ENCODE measurements at places on chromosomes 3 and 15.

DNA sequence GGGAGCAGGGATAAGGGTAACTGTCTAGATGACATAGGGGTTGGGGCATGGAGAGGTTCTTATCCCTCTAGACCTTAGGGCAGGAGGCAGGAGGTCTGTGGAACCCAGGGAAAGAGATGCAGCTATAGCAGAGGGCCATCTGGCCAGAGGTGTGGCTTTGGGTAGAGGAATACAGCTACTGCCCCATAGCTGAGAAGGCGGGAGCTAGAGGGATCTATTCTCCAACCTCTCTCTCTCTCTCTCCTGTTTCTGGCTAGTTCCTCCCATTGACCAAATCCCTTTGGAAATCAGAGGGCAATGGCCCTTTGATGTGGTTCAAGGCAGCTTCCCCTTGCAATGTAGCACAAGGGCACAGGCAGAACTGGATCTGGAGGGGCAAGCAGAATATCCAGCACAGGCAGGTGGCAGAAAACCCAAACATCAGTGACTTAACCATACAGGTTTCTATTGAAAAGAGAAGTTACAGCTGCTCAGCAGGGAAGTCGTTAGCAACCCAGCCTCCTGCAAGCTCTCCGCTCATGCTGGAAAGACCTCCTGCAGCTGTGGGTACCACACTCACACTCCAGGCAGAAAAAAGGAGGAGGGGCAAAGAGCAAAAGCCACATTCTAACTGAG, 22.3 kb upstream of the LMOD3 start:
- DNase-seq: no peak

GRCh38 chr15:68305420-68305871, 27.9 kb downstream of the FEM1B start:
- no peak for DNase-seq

- DNase-seq: no peak
Observed at GRCh38 chr15:83061680-83062079, 5.4 kb downstream of the BTBD1 start.

- no peak for DNase-seq
Observed at GRCh38 chr15:59349680-59350420, 22.8 kb downstream of the MYO1E start.

DNA sequence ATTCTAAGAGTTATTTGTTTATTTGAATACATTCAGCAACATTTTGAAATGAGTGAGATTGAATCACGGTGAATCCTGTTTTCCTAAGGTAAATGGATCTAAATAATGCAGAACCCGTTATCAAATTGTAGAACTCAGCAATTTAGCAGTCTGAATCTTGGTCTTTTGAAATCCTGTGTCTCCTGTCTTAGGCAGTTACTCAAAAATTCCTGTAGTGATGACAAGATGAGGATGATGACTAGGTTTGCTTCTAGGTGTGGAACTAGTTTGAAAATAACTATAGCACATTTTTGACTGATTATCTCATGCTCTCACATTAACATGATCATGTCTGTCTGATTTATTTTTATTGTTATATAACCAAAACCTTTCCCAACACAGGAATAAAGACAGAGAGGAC, 115.0 kb downstream of the RAP2B start:
- DNase-seq: no peak

DNA sequence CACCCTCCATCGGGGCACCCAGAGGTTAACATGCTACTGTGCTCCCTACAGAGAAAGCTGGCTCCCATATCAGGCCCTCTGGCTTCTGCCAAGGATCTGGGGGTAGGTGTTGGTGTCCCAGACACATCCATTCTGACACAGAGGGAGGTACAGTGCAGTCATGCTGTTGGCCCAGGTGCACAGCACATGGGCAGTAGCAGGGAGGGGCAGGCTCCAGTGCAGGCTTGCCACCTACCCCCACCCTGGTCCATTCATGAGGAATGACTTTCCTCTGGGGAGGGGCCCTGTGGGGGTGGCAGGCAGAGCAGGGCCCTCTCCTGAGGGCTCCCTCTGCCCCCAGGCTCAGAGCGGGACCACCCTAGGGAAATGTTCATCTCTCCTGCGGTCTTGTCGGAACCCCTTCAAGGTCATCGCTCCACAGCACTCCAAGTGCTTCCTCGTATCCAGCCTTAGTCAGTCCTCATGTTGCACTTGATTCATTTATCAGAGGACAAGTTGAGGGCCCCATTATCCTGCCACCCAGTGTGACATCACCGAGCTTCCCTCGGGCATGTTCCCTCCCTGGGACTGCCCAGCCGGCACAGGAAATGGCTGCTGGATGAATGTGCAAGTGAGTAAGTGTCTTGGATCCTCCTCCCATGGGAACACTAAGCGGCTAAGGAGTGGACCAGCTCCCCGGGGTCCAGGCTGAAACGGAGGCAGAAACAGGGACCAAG, 10.0 kb downstream of the DUSP7 start:
- DNase-seq: no peak

GRCh38 chr15:40937762-40938535, 8.8 kb downstream of the DLL4 start:
- no peak for DNase-seq

- no peak for DNase-seq
Observed at GRCh38 chr15:90749754-90750153, 32.6 kb downstream of the BLM start.

- no peak for DNase-seq
Observed at GRCh38 chr15:62802612-62803011, 239.9 kb upstream of the TPM1 start.

DNA sequence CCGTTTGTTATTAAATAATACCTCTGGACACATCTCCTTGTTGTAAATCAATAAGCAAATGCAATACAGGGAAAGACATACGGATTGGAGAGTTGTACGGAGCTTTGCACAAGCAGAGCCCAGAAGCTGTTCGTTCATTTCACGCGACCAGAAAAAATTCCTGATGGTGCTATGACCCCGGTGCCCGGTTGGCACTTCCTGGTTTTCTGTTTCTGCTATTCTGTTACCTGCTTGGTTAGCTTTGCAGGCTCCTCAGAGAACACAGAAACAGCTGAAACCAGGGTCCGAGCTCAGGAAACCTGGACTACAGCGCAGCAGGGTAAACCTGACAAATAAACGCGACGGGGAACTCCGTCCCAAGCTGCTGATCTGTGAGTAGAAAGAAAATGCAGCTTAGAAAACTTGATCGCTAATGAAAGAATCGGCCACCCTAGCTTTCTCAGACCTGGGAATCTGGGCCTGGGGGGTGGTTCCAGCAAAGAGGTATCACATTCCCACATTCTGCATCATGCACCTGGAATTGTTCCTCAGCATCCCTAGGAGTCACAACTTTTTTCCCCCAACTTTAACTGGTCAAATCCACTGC, 845 bp downstream of the CNTN3 start:
- DNase-seq: no peak

DNA sequence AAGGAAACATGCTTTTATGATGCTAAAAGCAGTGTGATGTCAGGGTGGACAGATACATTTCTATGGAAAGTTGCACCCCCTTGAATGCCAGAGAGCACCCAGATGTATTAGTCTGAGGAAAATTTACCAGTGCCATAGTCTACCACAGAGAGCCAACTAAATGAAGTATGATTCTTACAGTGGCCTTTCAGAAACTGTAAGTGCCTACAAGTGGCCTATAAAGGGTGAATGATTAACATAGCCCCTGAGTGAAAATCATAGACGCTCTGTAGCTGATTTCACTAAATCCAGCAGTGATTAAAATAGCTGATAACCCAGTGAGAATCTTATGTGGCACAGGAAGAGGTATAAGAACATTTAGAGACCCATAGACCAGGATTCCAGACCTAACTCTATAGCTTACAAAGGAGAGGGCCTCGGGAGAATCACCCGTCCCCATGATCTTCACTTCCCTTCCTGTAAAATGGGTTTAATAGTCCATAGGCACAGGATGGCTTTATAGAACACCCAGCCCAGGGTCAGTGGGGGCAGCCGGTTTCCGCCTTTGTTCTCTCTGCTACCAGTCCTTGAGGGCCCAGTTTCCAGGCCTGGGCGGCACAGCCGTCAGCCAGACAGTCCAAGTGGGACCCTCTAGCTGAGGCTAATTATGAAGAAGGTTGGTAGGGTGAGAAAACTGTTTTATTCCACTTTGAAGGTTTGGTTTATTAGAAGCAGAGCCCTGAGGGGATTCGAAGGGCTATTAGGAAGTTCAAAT, 35.5 kb upstream of the CACNA2D3 start:
- DNase-seq: no peak

- no peak for DNase-seq
Observed at GRCh38 chr3:35651851-35652250, 12.5 kb downstream of the ARPP21 start.

DNA sequence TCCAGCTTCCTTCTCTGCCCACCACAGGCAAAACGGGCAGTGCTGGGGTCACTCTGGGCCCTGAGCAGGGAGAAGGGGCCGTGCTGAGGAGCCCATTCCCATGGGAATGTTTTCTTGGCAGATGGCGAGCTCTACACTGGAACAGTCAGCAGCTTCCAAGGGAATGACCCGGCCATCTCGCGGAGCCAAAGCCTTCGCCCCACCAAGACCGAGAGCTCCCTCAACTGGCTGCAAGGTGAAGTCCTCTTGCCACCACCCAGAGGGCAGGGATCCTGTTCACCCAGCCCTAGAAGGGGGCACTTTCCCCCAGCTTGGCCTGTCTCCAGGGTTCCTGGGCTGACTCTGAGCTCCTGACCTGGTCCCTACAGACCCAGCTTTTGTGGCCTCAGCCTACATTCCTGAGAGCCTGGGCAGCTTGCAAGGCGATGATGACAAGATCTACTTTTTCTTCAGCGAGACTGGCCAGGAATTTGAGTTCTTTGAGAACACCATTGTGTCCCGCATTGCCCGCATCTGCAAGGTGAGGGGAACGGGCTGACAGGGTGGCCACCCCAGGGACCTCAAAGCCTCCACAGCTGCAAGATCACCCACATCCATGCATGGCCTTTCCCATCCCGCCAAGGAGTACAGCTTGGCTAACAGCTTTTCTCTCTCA, 12.4 kb downstream of the CIB1 start:
- DNase-seq: no peak
